ENCODE measurements at places on chromosomes 13 and 19. TPM values are rescaled to one million over a fixed set of nuclear protein-coding genes. Genes with fewer than 3 reads are reported as not detected.
A peak's percentile ranks its signal among the peaks of the same experiment; 100 is the strongest.

The CYP2S1 gene
- total RNA-seq: not detected

The SHISA2 gene
- 1.2 TPM for total RNA-seq

The ZNF560 gene
- not detected for total RNA-seq

The KLK14 gene
- total RNA-seq: 0.30 TPM

The ZNF177 gene
- total RNA-seq: 0.79 TPM

The YJEFN3 gene
- total RNA-seq: 11.9 TPM

The ZNF878 gene
- not detected for total RNA-seq

The NCAN gene
- not detected for total RNA-seq

GRCh38 chr13:111152844-111153243, 37.7 kb downstream of the ARHGEF7 start:
- no peak for DNase-seq

- no peak for DNase-seq
These were observed 117.4 kb downstream of the ESD start for GRCh38 chr13:46679369-46680120.

DNA sequence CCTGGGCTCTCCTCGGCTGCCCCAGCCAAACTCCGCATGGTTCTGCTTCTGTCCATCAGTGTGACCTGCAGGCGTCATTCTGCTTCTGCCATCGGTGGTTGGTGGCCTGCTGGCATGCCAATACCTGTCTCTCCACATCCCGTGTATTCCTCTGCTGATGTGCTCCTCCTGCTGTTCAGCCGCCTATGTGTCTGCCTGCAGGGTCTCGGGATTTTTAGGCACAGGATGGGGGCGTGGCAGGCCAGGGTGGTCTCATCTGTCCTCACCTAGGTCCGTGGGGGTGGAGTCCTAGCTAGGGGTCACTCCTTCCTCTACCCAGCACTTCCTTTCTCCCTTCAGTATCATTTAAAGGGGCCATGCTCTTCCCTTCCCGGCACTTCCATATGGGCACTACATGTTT, 33.0 kb upstream of the SGCG start:
- no peak for DNase-seq

- DNase-seq: no peak
These were observed 4.0 kb downstream of the TPGS1 start for GRCh38 chr19:511101-511851.

DNA sequence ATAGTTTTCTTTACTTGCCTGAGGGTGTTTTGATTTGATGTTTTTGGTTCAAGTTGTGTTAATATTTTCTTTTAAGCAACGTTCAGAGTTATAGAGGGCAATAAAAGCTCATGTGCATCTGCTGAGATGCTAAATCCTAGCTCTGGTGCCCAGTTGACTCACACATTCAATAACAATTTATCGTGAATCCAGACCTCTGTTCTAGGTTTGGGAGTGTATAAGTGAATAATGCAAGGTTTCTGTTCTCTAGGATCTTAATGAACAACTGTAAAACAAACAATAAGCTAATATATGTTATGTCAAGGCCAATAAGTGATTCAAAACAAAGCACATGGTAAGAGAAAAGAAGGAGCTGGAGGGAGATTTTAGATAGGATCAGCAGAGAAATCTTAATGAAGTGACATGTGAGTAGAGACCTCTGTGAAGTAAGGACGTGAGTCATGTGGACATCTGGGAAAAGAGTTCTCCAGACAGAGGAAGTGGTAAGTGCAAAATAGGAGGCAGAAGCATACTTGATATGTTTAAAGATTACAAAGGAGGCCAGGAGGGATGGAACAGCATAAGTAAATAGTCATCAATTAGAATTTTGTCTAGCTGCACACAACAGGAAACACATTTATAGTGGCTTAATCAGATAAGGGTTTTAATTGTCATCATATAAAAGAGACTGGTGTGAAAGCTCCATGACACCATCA, 278.5 kb upstream of the HTR2A start:
- peak; percentile 45 for DNase-seq

GRCh38 chr19:41795031-41795461, 1.3 kb upstream of the CEACAM3 start:
- peak; percentile 64 for DNase-seq

- no peak for DNase-seq
These were observed 2.3 kb downstream of the AMH start for GRCh38 chr19:2251106-2252054.

DNA sequence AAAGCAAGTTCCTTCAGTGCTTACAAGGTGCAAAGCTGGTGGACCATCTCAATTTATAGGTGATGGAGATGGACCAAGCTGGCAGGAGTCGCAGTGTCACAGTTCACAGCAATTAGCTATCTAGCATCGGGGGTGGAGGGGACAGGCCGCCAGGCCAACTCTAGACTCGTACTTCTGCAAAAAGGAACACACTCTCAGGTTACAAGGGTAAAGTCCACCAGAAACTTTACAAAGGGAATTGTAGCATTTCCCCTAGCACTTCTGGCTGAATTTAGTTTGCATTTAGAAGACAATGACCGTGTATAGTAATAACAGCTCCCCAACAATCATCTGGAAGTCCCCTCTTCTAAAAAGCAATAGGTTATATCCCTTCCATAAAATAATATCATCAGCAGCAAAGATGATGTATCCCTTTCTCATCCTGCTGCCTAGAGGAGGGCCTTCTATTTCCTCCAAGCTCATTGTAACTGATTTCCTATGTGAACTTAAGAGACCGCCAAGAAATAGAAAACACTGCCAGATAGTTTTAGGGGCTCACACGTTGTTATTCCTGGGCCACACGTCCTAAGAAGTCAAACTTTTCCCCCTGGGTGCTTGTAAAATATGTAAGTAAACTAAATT, 8.5 kb upstream of the DOCK9 start:
- DNase-seq: no peak

- no peak for DNase-seq
These were observed 743 bp upstream of the NDUFS7 start for GRCh38 chr19:1383017-1383311.
